PC-9 (cell line): ENCODE measurements at places on chromosomes 4 and X. TPM values are rescaled to one million over a fixed set of nuclear protein-coding genes. Genes with fewer than 3 reads are reported as not detected.

- H3K27ac ChIP-seq, result no peak within 1 kb of the TSS
- H3K27me3 ChIP-seq, result no peaks in the 10 kb centered on the region
- H3K4me1 ChIP-seq, result no peaks in the 10 kb centered on the region
- DNase-seq, result no peak
- no peaks in the 10 kb centered on the region for H3K36me3 ChIP-seq
Observed at GRCh38 chrX:16649858-16650257, at the start of gene S100G. Gene S100G (plus strand): TSS chrX:16650158. CDS start chrX:16651007, 849 bp downstream.

- no peaks in the 10 kb centered on the region for H3K36me3 ChIP-seq
- H3K4me1 ChIP-seq, result peaks cover 13% of the 10 kb centered on the region
- peak overlapping the region; percentile 62 for H3K4me3 ChIP-seq
- H3K27me3 ChIP-seq, result no peaks in the 10 kb centered on the region
Observed at GRCh38 chr4:56906489-56907393, 959 bp upstream of the REST start.

DNA sequence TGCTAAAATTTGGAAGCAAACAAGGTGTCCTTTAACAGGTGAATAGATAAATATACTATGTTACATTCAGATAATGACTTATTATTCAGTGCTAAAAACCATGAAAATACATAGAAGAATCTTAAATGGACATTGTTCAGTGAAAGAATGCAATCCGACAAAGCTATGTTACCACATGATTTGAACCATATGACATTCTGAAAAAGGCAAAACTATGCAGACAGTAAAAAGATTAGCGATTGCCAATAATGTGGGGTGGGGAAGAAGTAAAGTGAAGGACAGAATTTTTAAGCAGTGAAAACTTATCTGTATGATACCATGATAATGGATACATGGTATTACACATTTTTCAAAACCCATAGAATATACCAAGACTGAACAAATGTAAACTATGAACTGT, 926.9 kb downstream of the FAT4 start:
- H3K4me1 ChIP-seq, result no peaks in the 10 kb centered on the region
- no peak overlapping the region for H3K4me3 ChIP-seq
- no peaks in the 10 kb centered on the region for H3K27me3 ChIP-seq

The GBA3 gene
- not detected in 2 replicates for total RNA-seq
